WTC11 (cell line): ENCODE measurements at places on chromosomes 12 and 14.

DNA sequence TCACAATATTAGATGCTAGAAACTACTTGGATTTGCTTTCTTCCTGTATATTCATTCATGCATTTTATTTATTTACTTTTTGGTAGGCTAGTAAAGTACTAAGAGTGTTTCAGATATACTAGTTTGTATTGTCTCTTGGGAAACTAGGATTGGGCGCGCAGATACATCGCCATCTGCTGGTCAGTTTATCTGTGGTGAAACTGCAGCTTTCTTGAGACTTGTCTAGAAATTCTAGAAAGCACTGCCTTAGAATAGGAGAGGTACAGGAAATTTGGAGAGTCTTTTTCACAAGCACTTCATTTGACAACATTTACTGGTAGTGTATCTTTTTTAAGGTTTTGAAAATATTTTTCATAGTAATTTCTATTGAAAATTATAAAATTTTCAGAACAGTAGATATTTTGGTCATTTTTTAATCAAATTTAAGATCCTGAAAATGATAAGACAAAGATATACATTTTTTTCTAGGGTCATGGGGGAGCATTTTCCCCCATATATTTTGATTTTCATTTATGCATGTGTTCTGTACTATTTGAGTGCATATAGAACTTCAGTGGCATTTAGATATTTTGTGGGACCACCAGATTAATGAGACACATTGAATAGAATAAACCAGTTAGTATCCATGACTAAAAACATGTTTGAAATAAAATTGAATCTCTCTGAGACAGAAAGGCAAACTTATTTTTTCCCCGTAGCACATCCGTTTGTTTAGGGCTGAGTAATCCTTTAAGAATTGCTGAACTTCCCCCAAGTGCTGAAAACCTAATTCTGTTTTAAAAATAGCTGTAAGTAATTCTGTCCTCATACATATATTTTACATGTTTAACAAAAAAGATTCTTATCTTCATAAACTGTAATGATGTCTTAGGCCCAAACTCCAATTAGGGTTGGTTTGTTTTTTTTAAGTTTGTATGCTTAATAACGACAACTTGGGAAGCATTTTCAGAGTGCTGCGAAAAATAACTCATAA lies 44.5 kb downstream of the SLC38A6 start:
- H3K27ac ChIP-seq = no peak overlapping the region
- H3K27me3 ChIP-seq = no peaks in the 10 kb centered on the region
- DNase-seq = peak; percentile 47

GRCh38 chr12:66823857-66824570 lies 145.1 kb upstream of the GRIP1 start:
- H3K27me3 ChIP-seq = peaks cover 3% of the 10 kb centered on the region; the same call in 1 of the 2 replicates
- no peak overlapping the region for H3K4me3 ChIP-seq
- H3K4me1 ChIP-seq = peaks cover 3% of the 10 kb centered on the region
- no peak overlapping the region for H3K27ac ChIP-seq
- no peak for DNase-seq

DNA sequence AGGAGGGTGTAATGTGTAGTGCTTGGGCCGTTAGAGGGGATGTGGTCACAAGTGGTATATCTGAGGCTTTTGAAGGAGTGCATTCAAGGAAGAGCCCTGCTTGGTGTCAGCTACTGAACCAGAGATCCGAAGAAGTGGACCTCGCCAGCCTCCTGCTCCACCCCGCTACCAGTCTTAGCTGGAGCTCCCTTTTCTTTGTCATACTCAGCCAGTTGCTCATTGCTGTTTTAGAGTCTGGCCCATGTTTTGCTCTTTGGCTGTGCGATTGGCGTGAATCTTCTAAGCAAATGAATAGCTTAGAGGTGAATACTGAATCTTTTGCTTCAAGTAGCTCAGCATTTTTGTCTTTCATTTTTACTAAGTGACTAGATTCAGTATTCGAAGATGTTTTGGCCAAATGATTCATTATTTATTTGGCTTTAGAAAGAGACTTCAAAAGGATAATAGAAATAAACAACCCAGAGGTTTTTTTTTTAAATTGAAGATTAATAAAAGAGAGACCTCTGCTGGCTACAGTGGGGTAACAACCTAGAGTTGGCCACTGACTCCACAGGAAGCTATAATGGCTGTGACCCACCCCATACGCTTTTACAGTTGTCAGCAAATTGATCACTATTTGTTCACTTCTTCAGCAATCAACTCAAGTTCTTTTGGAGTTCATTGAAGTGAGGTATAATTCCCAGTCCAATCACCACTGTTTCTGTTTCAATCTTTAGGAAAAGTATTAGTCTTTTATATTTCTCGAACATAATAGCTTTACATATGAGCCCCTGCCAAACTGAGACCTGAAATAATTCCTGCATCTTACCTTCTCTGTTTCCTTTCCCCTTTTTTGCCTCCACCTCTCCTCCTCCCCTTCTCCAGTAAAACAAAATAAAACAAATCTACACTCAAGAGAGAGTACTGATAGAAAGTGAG lies 19.9 kb downstream of the CDKN1B start:
- no peak for DNase-seq
- peaks cover 15% of the 10 kb centered on the region for H3K4me1 ChIP-seq
- H3K27ac ChIP-seq = peak overlapping the region; percentile 1; the same call in 1 of the 2 replicates
- H3K4me3 ChIP-seq = no peak overlapping the region
- no peaks in the 10 kb centered on the region for H3K36me3 ChIP-seq

DNA sequence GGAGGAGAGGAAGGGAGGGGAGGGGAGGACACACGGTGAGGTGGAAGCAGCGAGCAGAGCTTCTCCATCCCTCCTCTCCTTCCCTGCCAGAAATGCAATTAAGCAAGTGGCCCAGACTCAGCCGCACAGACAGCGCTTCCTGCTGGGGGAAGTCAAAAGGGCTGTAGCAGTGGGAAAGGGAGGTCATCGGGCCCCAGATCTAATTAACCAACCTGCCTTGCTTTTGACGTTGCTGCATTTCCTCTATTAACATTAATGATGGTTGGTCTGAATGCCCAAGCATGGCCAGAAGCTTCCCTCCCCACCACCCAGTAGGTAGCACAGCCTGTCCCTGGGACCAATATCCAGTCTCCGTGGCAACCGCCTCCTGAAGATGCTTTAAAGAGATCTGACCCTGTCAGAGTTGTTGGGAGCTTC lies 4.6 kb upstream of the NGB start:
- no peak overlapping the region for H3K27ac ChIP-seq
- peaks cover 3% of the 10 kb centered on the region; the same call in 1 of the 2 replicates for H3K4me1 ChIP-seq
- H3K4me3 ChIP-seq = no peak overlapping the region
- peaks cover 6% of the 10 kb centered on the region; the same call in 1 of the 2 replicates for H3K36me3 ChIP-seq
- DNase-seq = no peak

DNA sequence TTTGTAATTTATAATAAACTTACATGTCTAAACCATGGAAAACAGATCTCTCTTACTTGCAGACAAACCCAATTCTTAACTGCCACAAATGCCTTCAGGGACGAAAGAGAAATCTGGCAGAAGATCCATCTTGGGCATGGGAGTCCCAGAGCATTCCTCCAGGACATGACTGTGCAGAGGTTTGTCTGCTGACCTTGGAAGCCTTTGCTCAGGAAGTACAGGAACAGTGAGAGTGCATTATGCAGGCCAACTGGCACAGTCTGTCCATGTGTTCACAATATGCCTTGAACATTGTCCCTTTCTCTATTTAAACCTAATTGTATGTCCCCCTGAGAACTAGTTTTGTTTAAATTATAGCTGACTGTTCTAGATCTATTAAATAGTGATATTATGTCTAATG lies 467.1 kb downstream of the ATP23 start:
- DNase-seq = no peak
- no peak overlapping the region for H3K27ac ChIP-seq
- H3K36me3 ChIP-seq = no peaks in the 10 kb centered on the region
- H3K4me1 ChIP-seq = peaks cover 28% of the 10 kb centered on the region
- H3K4me3 ChIP-seq = no peak overlapping the region

GRCh38 chr14:58846682-58847465 lies 209.1 kb downstream of the DACT1 start:
- no peaks in the 10 kb centered on the region for H3K27me3 ChIP-seq
- H3K36me3 ChIP-seq = no peaks in the 10 kb centered on the region
- DNase-seq = no peak
- peaks cover 6% of the 10 kb centered on the region; the same call in 1 of the 2 replicates for H3K4me1 ChIP-seq

- H3K4me3 ChIP-seq = no peak overlapping the region
- peaks cover 15% of the 10 kb centered on the region for H3K4me1 ChIP-seq
- no peak for DNase-seq
These were observed 343.9 kb downstream of the NPAS3 start for GRCh38 chr14:33282331-33283230.

GRCh38 chr14:91270188-91270587 lies 25.7 kb upstream of the GPR68 start:
- no peak for DNase-seq
- no peak overlapping the region for H3K27ac ChIP-seq
- H3K4me1 ChIP-seq = no peaks in the 10 kb centered on the region
- no peak overlapping the region for H3K4me3 ChIP-seq

DNA sequence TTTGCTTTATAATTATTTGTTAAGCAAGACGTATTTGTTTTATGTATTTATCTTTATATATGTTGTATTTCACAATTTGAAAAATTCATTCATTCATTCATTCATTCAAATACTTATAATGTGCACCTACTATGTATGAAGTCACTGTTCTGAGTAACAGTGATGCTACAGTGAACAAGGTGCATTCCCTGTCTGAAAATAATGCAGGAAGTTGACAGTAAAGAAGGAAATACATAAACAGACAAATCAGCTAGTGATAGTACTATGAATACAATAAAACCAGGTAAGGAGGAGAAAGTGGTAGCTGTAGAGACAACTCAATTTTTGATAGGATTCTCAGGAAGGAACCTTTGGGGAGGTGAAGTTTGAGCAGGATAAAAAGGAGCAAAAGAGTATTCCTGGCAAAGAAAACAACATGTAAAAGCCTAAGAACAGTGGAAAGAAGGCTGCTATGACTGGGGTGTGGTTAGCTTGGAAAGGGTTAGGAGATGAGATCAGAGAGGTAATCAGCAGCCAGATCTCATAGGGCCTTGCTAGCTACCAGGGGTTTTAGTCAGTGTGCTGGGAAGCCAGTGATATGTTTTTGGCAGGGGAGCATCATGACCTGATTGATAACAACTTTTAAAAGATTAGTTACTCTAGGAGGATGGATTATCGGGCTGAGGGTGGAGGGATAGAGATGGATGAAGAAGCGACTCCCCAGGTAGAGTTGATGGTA lies 17.4 kb downstream of the BICDL1 start:
- no peak for DNase-seq
- peaks cover 9% of the 10 kb centered on the region; the same call in 1 of the 2 replicates for H3K4me1 ChIP-seq
- no peak overlapping the region for H3K4me3 ChIP-seq
- no peak overlapping the region for H3K27ac ChIP-seq

DNA sequence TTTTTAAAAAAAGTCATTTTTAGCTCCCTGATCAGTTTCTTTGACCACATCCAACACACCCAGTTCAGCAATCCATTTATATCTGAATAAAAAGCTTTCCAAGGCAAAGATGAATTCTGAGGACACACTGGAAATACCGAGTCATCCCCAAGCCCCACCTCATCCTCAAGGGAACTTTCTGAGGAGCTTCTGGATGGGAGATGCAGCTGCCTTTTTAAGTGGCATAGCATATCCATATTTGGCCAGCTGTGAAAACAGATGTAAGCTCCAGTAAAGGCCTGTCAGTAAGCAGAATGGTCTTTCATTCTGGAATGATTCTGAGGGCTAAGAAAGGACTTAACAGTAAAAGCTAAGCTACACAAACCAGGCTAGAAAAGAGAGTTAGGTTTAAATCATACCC lies 18.4 kb downstream of the ZFYVE1 start:
- no peak overlapping the region for H3K27ac ChIP-seq
- H3K4me1 ChIP-seq = no peaks in the 10 kb centered on the region
- H3K27me3 ChIP-seq = no peaks in the 10 kb centered on the region

- H3K4me1 ChIP-seq = no peaks in the 10 kb centered on the region; the same call in 1 of the 2 replicates
- no peaks in the 10 kb centered on the region for H3K36me3 ChIP-seq
- no peak overlapping the region for H3K4me3 ChIP-seq
- no peaks in the 10 kb centered on the region for H3K27me3 ChIP-seq
These were observed 27.1 kb upstream of the CLMN start for GRCh38 chr14:95346820-95347219.

DNA sequence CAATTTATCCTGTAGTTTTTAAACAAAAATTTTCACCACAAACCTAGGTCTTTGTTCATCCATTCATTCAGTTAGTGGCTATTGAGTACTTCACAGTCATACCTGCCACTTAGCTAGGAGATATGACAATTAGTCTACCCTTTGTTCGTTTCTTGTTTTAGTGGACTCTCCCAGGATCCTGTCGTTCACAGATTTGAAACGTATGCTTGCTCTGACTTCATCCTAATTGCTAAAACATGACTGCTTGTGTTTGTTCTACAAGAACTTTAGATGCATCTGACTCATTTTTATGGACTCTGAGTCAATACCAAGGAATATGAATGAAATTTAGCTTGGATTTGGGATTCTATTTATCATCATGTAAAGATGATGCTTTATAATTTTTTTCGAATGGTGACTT lies 69.5 kb downstream of the TBC1D30 start:
- no peak for DNase-seq
- H3K4me1 ChIP-seq = peaks cover 21% of the 10 kb centered on the region
- no peak overlapping the region for H3K4me3 ChIP-seq
- no peak overlapping the region for H3K27ac ChIP-seq
- no peaks in the 10 kb centered on the region for H3K36me3 ChIP-seq
- H3K27me3 ChIP-seq = peaks cover 22% of the 10 kb centered on the region

DNA sequence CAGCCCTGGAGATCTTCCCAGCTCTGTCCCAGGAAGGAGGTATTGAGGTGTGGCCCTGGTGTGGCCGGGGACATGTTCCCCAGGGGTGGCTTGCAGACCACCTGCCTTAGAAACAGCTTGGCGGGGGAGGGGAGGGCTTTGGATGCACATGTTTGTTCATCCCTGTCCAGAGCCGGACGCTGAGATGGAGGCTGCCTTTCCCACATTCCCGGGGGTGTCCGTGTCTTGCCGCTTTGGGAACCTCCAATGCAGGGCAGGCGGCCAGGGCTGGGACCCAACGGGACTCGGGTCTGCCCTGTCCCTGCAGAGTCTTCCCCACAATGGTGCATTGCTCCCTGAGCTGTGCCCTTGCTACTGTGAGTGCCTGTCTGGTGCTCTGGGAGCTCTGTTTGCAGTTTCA lies 319.5 kb upstream of the SFSWAP start:
- H3K4me3 ChIP-seq = no peak overlapping the region
- H3K27me3 ChIP-seq = peaks cover 8% of the 10 kb centered on the region; the same call in 1 of the 2 replicates
- peaks cover 16% of the 10 kb centered on the region for H3K4me1 ChIP-seq

- H3K27me3 ChIP-seq = peaks cover 19% of the 10 kb centered on the region
- no peak overlapping the region for H3K27ac ChIP-seq
- no peak overlapping the region for H3K4me3 ChIP-seq
- H3K4me1 ChIP-seq = peaks cover 63% of the 10 kb centered on the region
- no peak for DNase-seq
These were observed 720 bp upstream of the FGF6 start for GRCh38 chr12:4446335-4446734.

DNA sequence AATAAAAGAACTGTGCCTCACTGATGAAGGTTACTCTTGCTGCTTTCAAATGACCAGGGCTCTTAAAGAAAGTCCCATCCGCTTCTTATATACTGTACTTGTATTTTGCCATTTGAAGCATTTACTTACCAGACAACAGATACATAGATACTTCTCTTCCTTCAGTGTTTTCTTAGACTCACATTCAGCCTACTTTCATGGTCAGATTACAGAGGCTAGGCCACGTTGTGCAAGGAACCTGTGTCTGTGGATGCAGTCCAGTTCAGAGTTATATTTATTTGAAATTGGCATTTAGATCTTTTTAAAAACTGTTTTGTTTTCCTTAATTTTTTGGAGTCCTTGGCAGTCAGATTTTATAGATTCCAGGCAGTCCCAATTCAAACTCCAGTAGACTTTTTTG lies 6.2 kb downstream of the CHURC1 start:
- DNase-seq = no peak
- H3K4me1 ChIP-seq = peaks cover 7% of the 10 kb centered on the region
- H3K27me3 ChIP-seq = no peaks in the 10 kb centered on the region
- H3K27ac ChIP-seq = peak overlapping the region; percentile 5; the same call in 1 of the 2 replicates
- H3K4me3 ChIP-seq = no peak overlapping the region
- peaks cover 22% of the 10 kb centered on the region for H3K36me3 ChIP-seq
